ENCODE measurements at places on chromosomes 11 and 22.

- no peak for DNase-seq
Observed at GRCh38 chr11:126336138-126336541, 19.3 kb upstream of the ST3GAL4 start.

DNA sequence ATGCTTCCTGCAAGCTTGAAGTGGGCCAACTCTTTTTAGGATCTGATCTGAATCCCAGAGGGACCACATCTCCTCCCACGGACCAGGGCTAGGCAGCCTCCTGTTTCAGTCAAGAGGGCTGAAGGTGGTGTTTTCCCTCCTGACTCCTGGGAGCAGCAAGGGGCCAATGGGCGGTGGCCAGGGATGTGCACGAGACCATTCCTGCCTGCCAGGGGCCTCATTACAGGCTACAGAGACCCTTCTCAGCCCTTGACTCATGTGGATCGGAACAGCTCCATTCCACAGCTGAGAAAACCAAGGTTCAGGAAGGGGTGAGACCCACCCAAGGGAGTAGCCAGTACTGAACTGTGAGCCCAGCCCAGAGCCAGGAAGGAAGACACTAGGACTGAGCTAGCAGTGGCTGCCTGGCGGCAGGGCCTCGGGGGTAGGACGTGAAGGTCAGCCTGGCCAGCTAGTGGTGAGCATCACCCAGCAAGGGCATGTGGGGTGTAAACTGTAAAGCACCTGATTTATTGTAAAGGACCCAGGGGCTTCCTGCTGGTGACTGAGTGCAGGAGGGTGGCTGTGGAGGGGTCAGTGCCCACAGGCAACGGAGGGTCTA lies 3.4 kb upstream of the P2RY6 start:
- no peak for DNase-seq

DNA sequence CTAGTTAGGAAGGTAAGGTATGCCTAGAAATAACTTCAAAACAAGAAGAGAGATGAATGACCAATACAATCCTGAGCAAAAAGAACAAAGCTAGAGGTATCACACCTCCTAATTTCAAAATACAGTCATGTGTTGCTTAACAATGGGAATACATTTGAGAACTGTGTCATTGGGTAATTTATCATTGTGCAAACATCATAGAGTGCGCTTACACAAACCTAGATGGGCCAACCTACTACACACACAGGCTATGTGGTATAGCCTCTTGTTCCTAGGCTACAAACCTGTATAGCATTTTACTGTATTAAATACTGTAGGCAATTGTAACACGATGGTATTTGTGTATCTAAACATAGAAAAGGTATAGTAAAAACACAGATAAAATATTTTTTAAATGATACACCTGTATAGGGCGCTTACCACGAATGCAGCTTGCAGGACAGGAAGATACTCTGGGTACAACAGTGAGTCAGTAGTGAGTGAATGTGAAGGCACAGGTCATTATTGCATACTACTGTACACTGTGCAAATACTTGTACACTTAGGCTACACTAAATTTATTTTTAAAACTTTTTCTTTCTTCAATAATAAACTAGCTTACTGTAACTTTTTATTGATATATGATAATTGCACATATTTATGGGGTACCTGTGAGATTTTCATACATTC lies 48.2 kb downstream of the STK33 start:
- no peak for DNase-seq

- no peak for DNase-seq
Observed at GRCh38 chr22:26561756-26562417, 28.0 kb downstream of the TPST2 start.

- DNase-seq: no peak
Observed at GRCh38 chr22:25570486-25570885, 6.0 kb downstream of the GRK3 start.

DNA sequence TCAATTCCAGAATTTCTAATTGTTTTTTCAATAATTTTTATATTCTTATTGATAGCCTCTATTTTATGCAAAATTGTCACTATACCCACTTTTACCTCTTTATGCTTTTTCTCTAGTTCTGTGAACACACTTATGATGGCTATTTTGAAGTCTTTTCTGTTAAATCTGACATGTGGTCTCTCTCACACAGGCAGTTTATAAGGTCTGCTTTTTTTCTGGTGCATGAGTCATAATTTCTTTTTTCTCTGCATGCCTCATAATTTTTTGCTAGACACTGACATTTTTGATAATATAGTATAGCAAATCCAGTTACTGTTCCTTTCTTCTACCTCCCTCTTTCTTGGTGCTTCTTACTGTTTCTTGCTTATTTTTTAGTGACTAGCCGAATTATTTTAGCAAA lies 36.0 kb downstream of the ZBTB44 start:
- no peak for DNase-seq

DNA sequence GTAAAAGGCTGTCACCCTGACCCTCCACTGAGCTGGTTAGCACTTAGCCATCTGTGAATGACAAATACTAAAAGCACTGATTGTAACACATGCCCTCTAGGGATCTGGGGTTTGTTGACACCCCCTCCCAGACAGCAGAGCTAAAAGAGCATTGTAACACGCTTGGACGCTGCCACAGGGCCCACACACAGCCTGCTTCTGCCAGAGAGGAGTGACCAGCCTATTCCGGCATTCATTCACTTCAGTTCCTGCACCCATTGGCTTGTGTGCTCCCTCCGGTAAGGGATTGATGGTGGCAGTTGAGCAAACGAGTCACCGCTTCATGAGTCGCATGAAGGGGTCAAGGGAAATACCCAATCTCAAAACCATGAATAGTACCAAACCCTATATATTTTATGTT lies 15.8 kb downstream of the OR10D3 start:
- DNase-seq: no peak

GRCh38 chr11:113668255-113668654 lies 37.9 kb downstream of the TMPRSS5 start:
- DNase-seq: no peak

GRCh38 chr11:64438986-64439771 lies 80.2 kb downstream of the RPS6KA4 start:
- DNase-seq: peak; percentile 12

DNA sequence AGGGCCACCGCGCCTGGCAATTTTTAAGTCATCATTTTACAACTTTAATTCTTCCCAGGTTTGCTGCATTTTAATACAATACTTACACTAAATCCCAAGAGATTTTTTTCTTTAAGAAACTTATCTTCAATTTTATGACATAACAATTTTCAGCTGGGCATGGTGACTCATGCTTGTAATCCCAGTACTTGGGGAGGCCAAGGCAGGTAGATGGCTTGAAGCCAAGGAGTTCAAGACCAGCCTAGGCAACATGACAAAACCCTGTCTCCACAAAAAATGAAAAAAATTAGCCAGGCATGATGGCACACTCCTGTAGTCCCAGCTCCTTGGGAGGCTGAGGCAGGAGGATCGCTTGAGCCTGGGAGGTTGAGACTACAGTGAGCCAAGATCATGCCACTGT lies 38.8 kb downstream of the CLDN25 start:
- no peak for DNase-seq

GRCh38 chr22:37176464-37177061 lies 11.5 kb downstream of the C1QTNF6 start:
- no peak for DNase-seq

GRCh38 chr11:3669128-3669527 lies 2.1 kb downstream of the CHRNA10 start:
- DNase-seq: no peak

DNA sequence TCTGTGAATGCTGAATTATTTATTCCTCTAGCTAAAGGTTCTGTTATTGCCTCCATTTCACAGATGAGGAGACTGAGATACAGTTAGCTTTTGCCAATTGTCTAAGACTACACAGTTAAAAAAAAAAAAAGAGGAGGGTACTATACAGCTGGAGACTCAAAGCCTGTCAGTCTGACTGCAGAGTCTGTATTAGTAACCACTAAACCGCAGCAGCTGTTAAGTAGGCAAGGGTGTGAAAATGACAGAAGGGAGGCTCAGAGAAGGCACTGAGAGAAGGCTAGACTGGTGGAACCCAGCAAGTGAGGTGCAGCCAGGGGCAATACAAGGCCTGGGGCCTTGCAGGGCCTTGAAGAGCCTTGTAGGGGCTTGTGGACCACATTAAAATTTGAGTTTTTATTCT lies 181.2 kb downstream of the CSNK2A3 start:
- DNase-seq: no peak

DNA sequence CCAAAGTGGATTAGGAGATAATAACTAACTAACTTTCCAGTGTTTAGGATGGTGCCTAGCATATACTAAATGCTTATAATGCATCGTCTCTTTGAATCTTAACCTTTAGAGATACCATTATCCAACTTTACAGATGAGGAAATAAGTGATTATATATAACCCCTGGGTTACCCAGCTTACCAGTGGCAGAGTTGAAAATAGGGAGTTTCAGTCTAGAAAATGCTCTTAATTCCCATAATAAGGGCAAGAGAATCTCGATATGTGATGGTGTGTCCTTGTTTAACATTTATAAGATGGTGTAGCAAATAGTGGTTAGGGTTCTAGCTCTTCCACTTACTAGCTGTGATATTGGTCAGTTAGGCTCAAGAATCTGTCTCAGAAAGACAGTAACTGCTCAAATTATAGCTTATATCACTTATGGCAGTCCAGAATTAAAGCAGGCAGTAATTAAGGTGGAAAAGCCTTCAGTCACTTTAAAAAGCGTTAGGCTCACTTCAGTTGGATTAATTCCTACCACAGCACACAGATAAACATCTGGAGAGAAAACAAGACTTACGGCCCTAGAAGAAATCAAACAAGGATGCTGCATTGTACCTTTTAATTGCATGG lies 6.3 kb downstream of the XBP1 start:
- no peak for DNase-seq

GRCh38 chr11:132588366-132588765 lies 943.9 kb downstream of the OPCML start:
- DNase-seq: no peak

DNA sequence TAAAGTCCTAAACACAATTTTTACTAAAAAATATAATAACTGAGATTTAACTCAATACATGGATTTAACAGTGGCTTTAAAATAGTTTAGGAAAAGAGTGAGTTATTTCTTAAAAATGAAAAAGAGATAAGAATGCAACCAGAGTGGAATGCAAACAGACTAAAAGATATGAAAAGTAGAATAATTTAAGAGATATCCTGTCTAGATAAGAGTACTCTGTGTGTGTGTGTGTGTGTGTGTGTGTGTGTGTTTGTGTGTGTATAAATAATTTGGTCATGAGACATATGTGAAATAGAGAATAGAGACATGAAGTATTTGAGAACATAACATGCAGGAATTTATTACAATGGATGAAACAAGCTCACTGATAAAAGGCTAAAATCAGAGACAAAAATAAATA lies 986.9 kb upstream of the CHORDC1 start:
- DNase-seq: no peak

DNA sequence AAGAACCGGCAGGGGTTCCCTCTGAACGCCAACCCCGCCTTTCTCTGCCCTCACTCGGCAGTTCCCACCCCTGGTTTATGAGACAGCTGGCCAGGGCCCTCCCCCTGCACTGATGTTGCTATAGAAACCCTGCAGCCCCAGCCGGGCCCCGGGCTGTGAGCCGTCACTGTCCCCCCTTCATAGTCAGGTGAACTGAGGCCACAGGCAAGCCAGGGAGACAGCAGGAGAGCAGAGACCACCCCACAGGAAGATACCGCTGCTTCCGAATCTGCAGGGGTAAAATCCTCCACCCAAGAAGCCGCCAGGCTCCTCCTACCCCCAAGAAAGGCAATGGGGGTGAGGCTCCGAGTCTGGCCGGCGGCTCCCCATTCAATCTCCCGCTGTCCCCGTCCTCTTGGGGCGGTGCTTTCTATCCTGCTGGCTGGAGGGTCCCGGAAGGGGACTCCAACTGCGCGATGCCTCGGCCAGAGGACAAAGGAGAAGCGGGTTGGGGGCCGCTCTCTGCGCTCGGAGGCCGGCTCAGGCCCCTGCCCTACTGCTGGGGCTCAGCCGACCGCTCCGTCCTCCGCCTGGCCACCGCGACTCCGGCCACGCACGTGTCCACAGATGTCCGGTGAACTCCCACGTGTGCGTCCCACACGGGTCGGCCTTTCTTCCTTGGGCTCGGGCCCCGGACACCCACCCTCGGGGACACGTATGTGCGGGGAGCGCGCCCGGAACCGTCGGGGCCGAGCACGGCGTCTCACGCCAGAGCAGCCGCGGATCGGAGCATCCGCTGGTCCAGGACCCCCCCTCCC lies 587 bp downstream of the SLC25A22 start:
- DNase-seq: peak; percentile 64

DNA sequence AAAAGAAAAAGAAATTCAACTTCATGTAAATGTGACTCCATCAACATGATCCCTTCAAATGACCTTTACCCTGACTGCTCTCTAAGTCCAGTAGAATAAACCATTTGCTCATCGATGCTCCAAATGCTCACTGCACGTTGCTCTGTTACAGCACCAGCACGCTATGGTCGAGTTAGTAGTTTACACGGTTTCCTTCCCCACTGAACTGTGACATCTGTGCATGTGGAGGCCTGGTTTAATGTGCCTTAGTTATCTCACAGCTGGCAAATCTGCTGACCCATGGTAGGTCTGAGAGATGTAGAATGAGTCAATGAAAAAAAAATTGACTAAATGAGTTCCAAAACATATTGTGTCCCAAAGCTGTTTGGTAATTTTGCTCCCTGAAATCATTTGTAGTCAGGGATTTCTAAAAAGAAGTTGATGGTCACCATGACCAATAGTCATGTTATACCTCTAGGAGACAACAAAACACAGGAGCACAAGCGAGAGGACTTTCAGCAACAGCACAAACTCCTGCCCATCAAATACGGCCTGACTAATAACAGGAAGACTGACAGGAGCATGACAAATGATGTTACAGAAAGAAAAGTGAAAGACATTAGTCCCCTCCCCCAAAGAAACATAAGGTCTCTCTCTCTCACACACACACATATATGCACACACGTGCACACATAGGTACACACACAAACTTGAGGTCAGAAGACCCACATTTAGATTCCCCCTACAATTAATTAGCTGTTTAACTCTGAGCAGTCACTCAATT lies 624.5 kb downstream of the OPCML start:
- no peak for DNase-seq

DNA sequence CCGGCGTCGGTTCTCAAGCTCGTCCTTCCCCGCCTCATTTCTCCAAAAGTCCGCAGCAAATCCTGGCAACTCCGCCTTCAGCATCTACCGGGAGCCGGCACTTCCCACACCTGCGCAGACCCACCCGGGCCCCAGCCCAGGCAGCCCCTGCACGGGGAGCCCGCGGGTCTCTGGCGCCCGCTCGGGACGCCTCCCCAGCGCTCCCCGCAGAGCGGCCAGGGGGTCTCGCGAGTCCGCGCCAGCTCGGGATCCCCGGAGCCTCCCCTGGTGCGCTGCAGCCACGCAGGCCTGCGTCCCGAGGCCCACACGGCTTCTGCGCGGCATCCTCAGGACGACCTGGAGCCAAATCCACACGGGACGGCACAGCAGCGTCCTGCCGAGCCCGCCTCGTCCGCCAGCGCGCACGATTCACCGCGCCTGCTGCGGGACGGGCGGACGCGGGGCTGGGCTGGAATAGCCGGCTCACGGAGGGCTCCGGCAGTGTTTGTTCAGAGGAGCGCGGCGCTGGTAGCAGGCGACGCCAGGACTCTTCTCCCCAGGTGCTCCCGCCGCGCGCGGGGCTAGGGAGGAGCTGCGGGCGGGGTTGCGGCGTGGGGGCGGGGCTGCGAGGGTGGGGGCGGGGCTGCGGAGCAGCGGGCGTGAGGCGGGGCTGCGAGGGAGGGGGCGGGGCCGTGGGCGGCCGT lies 816 bp upstream of the PHRF1 start:
- peak; percentile 80 for DNase-seq

- DNase-seq: no peak
Observed at GRCh38 chr11:119671051-119671450, 57.9 kb downstream of the NECTIN1 start.
